Renal pelvis (tissue), 12 donors: ENCODE measurements at places on chromosomes 7 and 10.

GRCh38 chr7:915291-916218 lies 38.9 kb downstream of the ADAP1 start:
- no peak for DNase-seq

- no peak for DNase-seq
Observed at GRCh38 chr10:71432101-71432905, 35.6 kb downstream of the CDH23 start.

DNA sequence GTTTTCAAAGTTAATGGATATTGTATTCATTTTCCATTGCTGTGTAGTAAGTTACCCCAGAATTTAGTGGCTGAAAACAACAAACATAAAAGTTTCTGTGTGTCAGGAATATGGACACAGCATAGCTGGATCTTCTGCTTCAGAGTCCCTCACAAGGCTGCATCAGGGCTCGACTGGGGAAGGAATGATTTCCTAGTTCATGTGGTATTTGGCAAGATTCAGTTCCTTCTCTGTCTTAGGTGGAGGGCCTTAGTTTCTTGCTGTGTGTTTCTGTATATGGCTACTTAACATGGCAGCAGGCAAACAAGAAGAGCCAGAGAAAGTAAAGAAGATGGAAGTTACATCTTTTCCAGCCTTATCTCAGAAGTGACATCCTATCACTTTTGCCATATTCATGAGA lies 51.1 kb downstream of the TPST1 start:
- no peak for DNase-seq

GRCh38 chr10:2463316-2463715 lies 604.0 kb upstream of the PFKP start:
- DNase-seq = no peak

GRCh38 chr10:50605951-50606270 lies 17.8 kb downstream of the SGMS1 start:
- DNase-seq = no peak
